Stimulated activated CD8-positive, alpha-beta memory T cell treated with anti-CD3 and anti-CD28 coated beads, Interleukin-15, amount 100 ng/mL, for 24 hours (primary cell): ENCODE measurements at places on chromosomes 6 and 20.

GRCh38 chr20:36399147-36399968, 93.2 kb downstream of the DLGAP4 start:
- DNase-seq: no peak

GRCh38 chr6:106535012-106535411, 94.3 kb downstream of the RTN4IP1 start:
- no peak for DNase-seq

DNA sequence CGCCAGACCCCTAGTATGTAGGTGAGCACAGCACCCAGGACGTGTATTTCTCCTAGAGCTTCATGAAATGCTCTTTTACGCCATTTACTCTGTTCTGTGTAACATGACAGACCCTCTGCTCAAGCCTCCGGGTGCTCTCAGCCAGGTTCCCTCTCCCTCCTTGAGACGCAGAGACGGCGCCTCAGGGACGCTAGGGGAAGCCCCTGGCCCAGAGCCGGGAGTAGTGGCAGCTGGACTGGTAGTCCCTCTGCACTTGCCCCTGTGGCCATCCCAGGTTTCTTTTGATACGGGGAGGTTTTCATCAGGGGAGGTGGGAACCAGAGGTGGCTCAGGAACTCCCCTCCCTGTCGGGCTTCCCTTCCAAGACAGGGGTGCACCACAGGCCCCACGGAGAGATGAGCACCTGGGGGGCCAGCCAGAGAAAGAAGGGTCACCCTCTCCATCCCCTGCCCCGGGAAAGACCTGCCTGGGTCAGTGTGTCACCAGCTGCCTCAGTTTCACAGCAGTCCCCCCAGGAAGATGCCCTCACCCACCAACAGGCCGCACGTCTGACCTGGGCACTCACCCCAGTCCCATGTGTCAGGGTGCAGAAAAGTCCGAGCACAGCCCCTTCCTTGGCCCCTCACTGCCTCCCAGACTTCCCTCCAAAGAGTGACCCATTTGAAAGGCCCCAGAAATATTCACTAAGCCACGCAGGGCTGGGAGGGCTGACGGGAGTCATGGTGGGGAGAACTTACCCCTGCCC, 58.1 kb upstream of the AFDN start:
- no peak for DNase-seq

- DNase-seq: no peak
Observed at GRCh38 chr6:90989763-90990162, 402.9 kb upstream of the MAP3K7 start.

- DNase-seq: no peak
Observed at GRCh38 chr20:45085289-45085688, 15.6 kb downstream of the KCNS1 start.

DNA sequence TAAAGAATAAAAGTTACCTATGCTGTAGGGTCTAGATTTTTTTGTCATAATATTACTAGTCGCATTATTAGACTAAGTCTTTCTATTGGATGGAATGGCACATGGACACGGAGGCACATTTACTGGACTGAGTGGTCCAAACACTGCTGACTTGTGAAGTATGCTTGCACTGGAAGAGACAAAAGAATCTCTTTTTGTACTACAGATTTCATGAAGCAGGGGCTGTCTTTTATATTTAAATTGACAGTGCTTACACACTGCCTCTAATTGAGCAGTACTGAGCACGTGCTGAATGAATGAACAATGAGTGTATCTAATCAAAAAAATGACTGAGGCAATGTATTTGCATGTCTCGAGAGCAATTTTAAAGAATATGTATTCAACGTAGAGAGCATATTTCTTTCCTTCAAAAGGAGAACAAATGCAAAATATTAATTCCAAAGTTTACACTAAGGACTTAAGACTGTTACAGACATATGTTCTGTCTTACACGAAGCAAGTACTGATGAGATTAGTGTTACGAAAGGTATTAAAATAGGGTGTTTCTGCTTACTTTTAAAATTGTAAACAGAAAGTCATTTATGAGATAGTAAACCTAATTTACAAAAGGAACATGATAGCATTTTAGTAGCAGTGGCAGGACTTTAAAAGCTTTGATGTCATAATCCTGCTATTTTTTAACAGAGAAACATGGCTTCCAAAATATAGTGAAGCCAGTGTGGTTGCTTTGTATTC, 8.3 kb downstream of the ELOVL2 start:
- DNase-seq: no peak
